ENCODE measurements at places on chromosomes 3 and 15. TPM values are rescaled to one million over a fixed set of nuclear protein-coding genes. Genes with fewer than 3 reads are reported as not detected.

LRRFIP2 gene
- total RNA-seq, result 75.2 TPM

MRAS gene
- total RNA-seq, result 14.2 TPM

CEP152 gene
- total RNA-seq, result 4.7 TPM

CDHR4 gene
- total RNA-seq, result not detected

TRH gene
- total RNA-seq, result not detected

LTK gene
- not detected for total RNA-seq

DUSP7 gene
- total RNA-seq, result 102 TPM

A4GNT gene
- total RNA-seq, result not detected

COL6A5 gene
- not detected for total RNA-seq

USP19 gene
- 39.5 TPM for total RNA-seq

CSK gene
- total RNA-seq, result 30.1 TPM

SKOR1 gene
- total RNA-seq, result not detected

ARNT2 gene
- 0.21 TPM for total RNA-seq

ACAD9 gene
- 32.8 TPM for total RNA-seq

BLM gene
- total RNA-seq, result 1.2 TPM

TEX55 gene
- total RNA-seq, result not detected

B3GALNT1 gene
- total RNA-seq, result 6.7 TPM

SLC51A gene
- 0.24 TPM for total RNA-seq

CCDC13 gene
- 0.64 TPM for total RNA-seq

ARPIN gene
- 8.9 TPM for total RNA-seq

CCDC33 gene
- not detected for total RNA-seq

GOLGA8G gene
- total RNA-seq, result not detected

CEMIP gene
- total RNA-seq, result 0.85 TPM

NANOGP8 gene
- 0.24 TPM for total RNA-seq

TSEN2 gene
- total RNA-seq, result 13.3 TPM

ANKRD63 gene
- not detected for total RNA-seq

CLCN2 gene
- total RNA-seq, result 2.6 TPM

TNFSF10 gene
- total RNA-seq, result 30.5 TPM

CCK gene
- 0.96 TPM for total RNA-seq

CRTC3 gene
- total RNA-seq, result 7.2 TPM

SERPINI1 gene
- total RNA-seq, result 2.6 TPM

CCR3 gene
- not detected for total RNA-seq

FAM174B gene
- total RNA-seq, result 0.64 TPM

CYP1A2 gene
- total RNA-seq, result not detected

CADM2 gene
- 0.64 TPM for total RNA-seq

LYZL4 gene
- total RNA-seq, result not detected

ARGFX gene
- total RNA-seq, result not detected

SLCO3A1 gene
- total RNA-seq, result 3.9 TPM
